ENCODE measurements at places on chromosomes 1 and 21. TPM values are rescaled to one million over a fixed set of nuclear protein-coding genes. Genes with fewer than 3 reads are reported as not detected.

VWA1 gene
- 0.54 TPM for total RNA-seq

DNA sequence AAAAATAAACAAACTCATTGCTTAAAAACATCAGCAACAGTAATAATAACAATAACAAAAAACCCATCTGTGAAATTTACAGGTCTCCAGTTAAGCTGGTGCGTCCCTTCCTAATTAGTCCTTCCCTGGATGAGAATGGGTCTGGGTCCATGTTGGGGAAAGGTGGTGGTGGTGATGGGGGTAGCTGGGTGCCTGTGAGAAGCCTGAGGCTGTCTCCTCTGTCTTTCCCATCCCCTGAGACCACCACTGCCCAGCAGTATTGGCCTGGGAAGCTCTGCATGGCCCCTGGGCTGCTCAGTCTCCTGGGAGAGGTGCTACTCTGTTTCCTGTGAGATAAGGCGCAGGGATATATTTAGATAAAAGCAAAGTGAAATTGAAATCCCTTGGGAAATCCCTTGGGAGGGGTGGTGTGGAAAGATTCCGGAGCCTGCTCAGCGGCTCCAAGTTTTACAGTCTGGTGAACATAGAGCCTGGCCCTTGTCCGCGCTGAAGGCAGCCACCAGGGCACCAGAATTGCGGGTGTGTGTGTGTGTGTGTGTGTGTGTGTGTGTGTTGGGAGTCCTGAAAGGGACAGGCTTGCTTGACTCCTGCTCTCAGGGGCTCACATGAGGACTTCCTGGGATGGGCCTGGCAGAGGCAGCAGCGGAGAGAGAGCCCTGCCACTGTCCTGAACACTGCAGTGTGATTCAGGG lies 150.2 kb downstream of the FOXD2 start:
- no peak for DNase-seq
- no peaks in the 10 kb centered on the region for H3K4me1 ChIP-seq
- no peak overlapping the region for H3K27ac ChIP-seq
- H3K27me3 ChIP-seq: no peaks in the 10 kb centered on the region

- DNase-seq: no peak
- peaks cover 4% of the 10 kb centered on the region for H3K27me3 ChIP-seq
- no peaks in the 10 kb centered on the region for H3K36me3 ChIP-seq
- no peaks in the 10 kb centered on the region for H3K4me1 ChIP-seq
Observed at GRCh38 chr1:162310337-162310736, 66.3 kb downstream of the SPATA46 start.

GRCh38 chr21:34360488-34361241 lies 3.1 kb upstream of the KCNE2 start:
- no peak overlapping the region for H3K27ac ChIP-seq
- H3K4me3 ChIP-seq: no peak overlapping the region
- no peaks in the 10 kb centered on the region for H3K27me3 ChIP-seq
- DNase-seq: no peak
- H3K4me1 ChIP-seq: no peaks in the 10 kb centered on the region

DNA sequence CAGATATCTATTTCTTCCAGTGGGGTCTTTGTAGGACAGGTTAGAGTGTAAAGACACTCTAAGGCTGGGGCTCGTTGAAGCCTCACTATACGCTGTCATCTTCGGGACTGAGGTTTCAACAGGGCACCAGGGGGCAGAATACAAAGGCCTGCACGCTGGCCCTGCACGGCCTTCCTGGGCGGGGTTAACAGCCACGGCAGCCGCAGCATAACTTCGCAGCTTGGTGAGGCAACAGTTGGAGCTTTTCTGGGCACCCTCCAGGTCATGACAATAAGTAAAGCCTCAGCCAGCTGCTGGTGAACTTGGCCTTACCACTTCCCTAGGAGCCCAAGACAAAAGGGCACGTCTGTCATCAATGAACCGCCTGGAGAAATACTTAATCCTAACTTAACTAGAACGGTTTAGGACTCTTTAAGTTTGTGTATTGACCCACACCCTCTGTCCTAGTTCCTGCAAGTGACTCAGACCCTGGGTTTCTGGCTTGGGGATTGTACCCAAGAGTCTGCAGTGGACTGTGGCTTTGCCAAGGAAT lies 2.3 kb upstream of the RUNX1 start:
- peaks cover 28% of the 10 kb centered on the region for H3K4me1 ChIP-seq
- no peaks in the 10 kb centered on the region for H3K27me3 ChIP-seq
- no peaks in the 10 kb centered on the region for H3K36me3 ChIP-seq
- no peak overlapping the region for H3K4me3 ChIP-seq

DNA sequence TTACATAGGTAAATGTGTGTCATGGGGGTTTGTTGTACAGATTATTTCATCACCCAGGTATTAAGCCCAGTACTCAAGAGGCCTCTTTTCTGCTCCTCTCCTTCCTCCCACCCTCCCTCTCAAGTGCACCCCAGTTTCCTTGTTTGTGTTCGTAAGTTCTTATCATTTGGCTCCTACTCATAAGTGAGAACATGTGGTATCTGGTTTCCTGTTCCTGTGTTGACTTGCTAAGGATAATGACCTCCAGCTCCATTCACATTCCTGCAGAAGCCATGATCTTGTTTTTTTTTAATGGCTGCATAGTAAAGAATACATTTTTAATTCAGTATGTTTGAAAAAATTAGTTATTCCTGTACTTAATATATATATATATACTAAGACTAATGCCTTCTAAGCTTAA lies 107.7 kb downstream of the CLDN17 start:
- H3K27me3 ChIP-seq: no peaks in the 10 kb centered on the region
- DNase-seq: no peak
- no peak overlapping the region for H3K4me3 ChIP-seq
- no peak overlapping the region for H3K27ac ChIP-seq
- H3K36me3 ChIP-seq: no peaks in the 10 kb centered on the region
- no peaks in the 10 kb centered on the region for H3K4me1 ChIP-seq

GRCh38 chr1:231972111-231972445 lies 345.5 kb downstream of the DISC1 start:
- no peak overlapping the region for H3K4me3 ChIP-seq
- H3K27me3 ChIP-seq: no peaks in the 10 kb centered on the region
- no peak overlapping the region for H3K27ac ChIP-seq
- H3K36me3 ChIP-seq: no peaks in the 10 kb centered on the region
- DNase-seq: no peak
- peaks cover 10% of the 10 kb centered on the region for H3K4me1 ChIP-seq

GRCh38 chr1:27507960-27508665 lies 18.1 kb upstream of the WASF2 start:
- no peaks in the 10 kb centered on the region for H3K27me3 ChIP-seq
- no peaks in the 10 kb centered on the region for H3K36me3 ChIP-seq
- no peak overlapping the region for H3K27ac ChIP-seq
- no peaks in the 10 kb centered on the region for H3K4me1 ChIP-seq

DNA sequence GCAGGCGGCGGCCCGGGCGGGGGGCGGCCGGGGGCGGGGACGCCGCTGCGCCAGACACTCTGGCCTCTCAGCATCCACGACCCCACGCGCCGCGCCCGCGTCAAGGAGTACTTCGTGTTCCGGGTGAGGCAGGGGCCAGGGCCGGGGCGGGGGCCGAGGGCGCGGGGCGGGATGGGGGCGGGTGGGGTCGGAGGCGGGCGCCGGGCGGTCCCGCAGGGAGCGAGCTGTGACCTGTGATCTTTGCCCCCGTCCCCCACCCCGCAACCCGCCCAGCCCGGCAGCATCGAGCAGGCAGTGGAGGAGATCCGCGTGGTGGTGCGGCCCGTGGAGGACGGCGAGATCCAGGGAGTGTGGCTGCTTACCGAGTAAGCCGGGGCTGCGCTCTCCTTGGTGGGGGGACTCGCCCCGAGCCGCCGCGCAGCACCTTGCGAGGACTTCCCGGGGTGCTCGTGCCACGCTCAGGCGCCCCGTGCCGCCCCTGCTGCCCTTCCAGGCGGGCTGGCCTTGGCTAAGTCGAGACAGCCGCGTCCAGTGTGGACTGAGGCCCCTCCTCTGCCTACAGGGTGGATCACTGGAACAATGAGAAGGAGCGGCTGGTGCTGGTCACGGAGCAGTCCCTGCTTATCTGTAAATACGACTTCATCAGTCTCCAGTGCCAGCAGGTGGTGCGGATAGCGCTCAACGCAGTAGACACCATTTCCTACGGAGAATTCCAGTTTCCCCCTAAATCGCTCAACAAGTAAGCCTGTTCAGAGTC lies 514 bp downstream of the TPRG1L start:
- H3K27ac ChIP-seq: no peak overlapping the region
- H3K27me3 ChIP-seq: no peaks in the 10 kb centered on the region
- H3K36me3 ChIP-seq: peaks cover 18% of the 10 kb centered on the region
